Chondrocyte (in vitro differentiated cells): ENCODE measurements at places on chromosomes 6 and 20. TPM values are rescaled to one million over a fixed set of nuclear protein-coding genes. Genes with fewer than 3 reads are reported as not detected.
A peak's percentile ranks its signal among the peaks of the same experiment; 100 is the strongest.

DNA sequence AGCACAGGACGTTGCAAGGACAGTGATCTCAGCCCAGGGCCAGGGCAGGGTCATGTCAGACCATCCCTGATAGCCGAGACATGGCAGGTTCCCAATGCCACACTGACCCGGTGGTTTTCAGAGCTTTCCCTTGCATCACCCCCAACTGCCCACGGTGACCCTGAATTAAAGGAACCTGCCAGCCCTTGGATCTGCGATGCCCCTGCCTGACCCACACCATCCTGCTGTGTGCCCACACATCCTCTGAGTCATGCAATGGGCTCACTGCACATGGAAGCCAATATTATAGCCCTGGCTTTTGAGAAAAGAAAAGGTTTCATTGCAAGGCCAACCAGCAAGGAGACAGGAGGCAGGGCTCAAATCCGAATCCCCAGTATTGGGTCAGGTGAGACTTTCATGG lies 132.6 kb upstream of the CST7 start:
- DNase-seq: peak; percentile 35

GRCh38 chr6:124430740-124431318 lies 531.4 kb upstream of the RNF217 start:
- DNase-seq: no peak

Gene PLCB1
- total RNA-seq: 10.8 to 15.3 TPM (median 11.4 TPM) in 3 replicates

DNA sequence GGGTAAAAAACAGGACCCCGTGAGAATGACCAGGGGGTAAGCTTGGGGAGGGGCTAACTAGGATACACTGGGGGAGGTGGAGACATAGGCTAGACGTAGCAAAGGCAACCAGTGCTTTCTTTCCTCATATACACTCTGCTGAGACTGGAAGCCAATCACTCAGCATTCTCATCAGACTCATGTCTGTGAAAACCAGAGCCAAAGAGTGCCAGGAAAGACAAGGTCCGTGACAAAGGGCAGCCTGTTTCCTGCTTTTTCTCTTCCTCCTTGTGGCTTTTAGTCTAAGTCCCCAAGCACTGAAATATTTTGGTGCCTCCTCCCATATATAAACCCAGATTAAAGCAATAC lies 97.9 kb upstream of the NEDD9 start:
- DNase-seq: no peak

- DNase-seq: no peak
These were observed 471.8 kb upstream of the AGPAT4 start for GRCh38 chr6:161745594-161746141.

DNA sequence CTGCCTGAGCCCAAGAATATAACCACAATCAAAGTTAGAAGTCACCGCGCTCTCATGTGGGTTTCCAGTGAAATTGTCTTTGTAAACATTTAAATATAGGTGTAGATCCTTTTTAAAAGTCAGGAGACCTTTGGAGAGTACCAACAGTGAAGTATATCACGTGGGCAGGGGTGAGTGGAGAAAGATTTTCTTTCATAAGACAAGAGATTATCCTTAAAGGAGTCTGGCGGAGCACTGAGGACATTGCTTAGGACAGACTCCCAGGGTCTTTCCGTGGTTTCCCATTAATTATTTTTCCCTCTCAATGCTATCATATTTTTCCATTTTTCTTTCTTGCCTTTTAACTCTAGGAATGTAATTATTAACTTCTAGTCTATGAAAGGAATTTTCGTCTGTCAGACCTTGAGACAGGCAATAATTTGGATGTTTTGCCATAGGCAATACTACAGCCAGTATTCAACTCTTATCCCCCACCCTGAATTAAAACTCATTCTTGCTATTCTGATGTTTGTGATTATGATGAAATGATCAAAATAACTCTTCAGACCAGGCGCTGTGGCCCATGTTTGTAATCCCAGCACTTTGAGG lies 31.4 kb downstream of the DCBLD1 start:
- no peak for DNase-seq

Gene OR10C1
- not detected in 3 replicates for total RNA-seq

Gene OPRM1
- not detected in 3 replicates for total RNA-seq

Gene HEY2
- total RNA-seq: 17.6 to 43.0 TPM (median 41.2 TPM) in 3 replicates

DNA sequence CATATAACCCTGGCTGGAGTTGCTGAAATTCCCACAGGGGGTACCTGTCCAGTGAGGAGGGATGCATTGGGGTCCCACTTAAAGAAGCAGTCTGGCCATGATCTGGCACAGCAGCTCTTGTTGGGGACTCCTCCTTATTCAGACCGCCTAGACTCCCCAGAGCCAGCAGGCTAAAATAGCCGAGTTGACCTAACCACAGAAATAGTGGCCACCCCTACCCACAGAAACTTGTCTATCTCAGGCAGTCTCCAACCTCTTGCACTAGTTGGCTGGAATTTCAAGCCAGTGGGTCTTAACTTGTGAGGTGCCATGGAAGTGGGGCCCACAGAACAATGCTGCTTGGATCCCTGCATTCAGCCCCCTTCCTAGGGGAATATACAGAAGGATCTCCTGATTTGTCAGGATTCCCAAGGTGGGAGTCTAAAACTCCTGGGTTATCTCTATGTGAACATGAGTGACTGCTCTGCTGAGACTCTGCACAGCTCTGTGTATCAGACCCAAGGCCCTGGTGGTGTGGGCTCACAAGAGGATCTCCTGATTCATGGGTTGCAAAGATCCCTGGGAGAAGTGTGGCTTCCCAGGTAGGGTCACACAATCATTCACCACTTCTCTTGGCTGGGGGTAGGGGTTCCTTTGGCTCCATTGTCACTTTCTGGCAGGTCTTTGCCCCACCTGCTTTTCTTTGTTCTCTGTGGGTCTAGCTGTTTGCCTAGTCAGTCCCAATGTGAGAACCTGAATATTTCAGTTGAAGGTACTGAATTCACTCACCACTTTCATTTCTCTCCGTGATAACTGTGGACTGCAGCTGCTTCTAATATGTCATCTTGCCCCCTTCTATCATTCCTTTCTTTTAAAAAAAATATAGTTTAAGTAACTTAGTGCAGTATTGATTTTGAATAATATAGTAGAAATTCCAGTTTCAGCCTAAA lies 65.5 kb upstream of the CLVS2 start:
- no peak for DNase-seq

Gene ZKSCAN3
- total RNA-seq: 4.9 to 7.8 TPM (median 5.5 TPM) in 3 replicates

- DNase-seq: no peak
These were observed 8.7 kb downstream of the FNDC11 start for GRCh38 chr20:63562461-63563224.

DNA sequence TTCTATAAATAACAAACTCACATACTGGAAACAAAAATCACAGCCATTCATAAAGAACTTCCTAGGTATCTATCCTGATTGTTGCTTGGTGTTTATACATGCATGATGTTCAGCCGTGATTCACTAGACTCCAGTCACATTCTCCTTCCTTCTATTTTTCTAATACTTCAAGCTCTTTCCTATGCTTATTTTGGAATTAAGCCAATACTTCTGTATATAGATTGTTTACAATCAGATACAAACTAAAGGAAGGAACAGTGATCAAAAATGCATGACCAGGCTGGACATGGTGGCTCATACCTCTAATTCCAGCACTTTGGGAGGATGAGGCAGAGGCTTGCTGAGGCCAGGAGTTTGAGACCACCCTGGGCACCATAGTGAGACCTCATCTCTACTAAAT lies 377.5 kb upstream of the IRAK1BP1 start:
- DNase-seq: no peak

GRCh38 chr6:6058054-6058444 lies 51.3 kb upstream of the NRN1 start:
- DNase-seq: no peak

Gene TTBK1
- 0.07 TPM in 1 of 3 replicates, not detected in the others for total RNA-seq

GRCh38 chr20:19205981-19206396 lies 6.5 kb upstream of the SLC24A3 start:
- no peak for DNase-seq

Gene CRISP2
- total RNA-seq: not detected in 3 replicates

Gene CASS4
- 0.10 to 0.39 TPM in 2 of 3 replicates, not detected in the other for total RNA-seq

Gene EYS
- not detected in 3 replicates for total RNA-seq

GRCh38 chr20:44959638-44960102 lies 527 bp downstream of the TOMM34 start:
- DNase-seq: no peak

DNA sequence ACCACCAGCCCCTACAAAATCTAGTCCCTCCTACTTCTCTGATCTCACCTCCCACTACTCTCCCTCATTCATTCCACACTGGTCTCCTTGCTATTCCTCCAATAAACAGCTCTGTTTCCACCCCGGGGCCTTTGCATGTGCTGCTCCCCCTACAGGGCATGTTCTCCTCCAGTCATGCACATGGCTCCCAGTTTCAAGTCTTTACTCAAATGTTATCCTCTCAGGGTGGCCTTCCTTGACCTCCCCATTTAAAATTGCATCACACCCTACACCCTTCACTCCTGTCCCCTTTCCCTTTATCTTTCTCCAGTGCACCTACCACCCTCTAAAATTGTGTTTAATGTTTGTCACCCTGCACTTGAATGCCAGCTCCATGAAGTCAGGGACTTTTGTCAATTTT lies 174.5 kb downstream of the MRPL14 start:
- no peak for DNase-seq

GRCh38 chr20:3330046-3330741 lies 77.3 kb downstream of the DNAAF9 start:
- DNase-seq: no peak

Gene GRM4
- 0.26 to 0.92 TPM (median 0.27 TPM) in 3 replicates for total RNA-seq

Gene DNAH8
- 0.05 to 0.24 TPM (median 0.15 TPM) in 3 replicates for total RNA-seq

Gene TM9SF4
- 64.8 to 87.9 TPM (median 83.7 TPM) in 3 replicates for total RNA-seq

GRCh38 chr6:22579439-22579838 lies 10.1 kb downstream of the HDGFL1 start:
- DNase-seq: no peak

DNA sequence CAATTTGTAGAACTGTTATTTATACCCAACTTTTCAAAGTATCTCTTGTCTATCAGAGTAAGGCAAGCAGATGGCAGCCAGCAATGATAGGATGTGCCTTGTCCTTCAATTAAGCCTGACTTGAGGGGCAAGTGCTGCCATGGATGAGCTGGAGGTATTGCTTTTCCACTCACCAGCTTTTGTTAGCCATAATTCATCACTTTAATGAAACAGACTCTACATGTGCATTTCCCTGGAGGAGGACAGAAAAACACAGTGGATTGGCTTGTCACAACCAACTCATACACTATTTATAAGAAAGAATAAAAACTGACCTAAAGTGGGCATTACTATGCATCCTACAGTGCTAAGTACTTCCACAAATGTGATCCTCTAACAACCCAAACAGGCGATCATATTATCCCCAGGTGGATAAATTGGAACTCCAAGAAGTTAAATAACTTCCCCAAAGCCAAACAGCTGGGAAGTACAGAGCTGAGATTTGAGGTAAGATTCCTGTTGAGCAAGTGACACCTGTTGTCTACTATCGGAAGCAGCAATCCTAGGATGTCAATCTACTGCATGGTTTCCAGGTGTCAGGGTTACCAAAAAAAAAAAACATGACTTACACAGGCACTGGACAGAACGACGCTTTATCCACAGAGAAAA lies 73.9 kb upstream of the NRSN1 start:
- DNase-seq: no peak

GRCh38 chr6:151290877-151291721 lies 51.3 kb downstream of the AKAP12 start:
- DNase-seq: no peak

- DNase-seq: no peak
These were observed 77.6 kb downstream of the SAMD5 start for GRCh38 chr6:147586044-147586443.

DNA sequence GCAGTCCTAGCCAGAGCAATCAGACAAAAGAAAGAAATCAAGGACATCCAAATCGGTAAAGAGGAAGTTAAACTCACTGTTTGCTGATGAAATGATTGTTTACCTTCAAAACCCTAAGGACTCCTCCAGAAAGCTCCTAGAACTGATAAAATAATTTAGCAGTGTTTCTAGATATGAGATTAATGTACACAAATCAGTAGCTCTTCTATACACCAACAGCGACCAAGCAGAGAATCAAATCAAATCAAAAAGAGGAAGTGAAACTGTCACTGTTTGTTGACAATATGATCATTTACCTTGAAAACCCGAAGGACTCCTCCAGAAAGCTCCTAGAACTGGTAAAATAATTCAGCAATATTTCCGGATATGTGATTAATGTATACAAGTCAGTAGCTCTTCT lies 21.7 kb downstream of the SERPINB9 start:
- no peak for DNase-seq

- no peak for DNase-seq
These were observed 252.3 kb upstream of the KCNG1 start for GRCh38 chr20:51275181-51275580.

DNA sequence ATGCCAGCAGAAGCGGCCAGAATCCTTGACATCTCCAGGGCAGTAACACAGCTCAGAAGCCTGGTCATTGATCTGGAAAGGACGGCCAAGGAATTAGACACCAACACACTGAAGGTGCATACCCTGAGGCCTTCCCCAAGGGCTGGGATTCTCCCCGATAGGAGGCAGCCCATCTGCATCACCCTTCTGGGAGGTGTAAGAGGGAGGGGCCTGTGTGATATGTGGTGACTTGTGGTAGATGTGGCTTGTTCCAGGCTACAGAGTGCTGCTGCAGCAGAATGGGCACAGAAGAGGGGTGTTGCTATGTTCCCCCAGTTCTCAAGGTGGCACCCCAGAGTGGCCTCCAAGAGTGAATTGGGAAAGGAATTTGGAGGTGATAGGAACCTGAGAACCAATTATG lies 11.2 kb downstream of the TRIM40 start:
- no peak for DNase-seq

Gene CCN2
- total RNA-seq: 1,296 to 1,346 TPM (median 1,334 TPM) in 3 replicates

- no peak for DNase-seq
These were observed 53.3 kb downstream of the TRAM2 start for GRCh38 chr6:52523378-52524142.

Gene APCDD1L
- total RNA-seq: 20.7 to 26.3 TPM (median 22.5 TPM) in 3 replicates

Gene DYNLT2
- total RNA-seq: 0.64 to 1.4 TPM (median 0.85 TPM) in 3 replicates

DNA sequence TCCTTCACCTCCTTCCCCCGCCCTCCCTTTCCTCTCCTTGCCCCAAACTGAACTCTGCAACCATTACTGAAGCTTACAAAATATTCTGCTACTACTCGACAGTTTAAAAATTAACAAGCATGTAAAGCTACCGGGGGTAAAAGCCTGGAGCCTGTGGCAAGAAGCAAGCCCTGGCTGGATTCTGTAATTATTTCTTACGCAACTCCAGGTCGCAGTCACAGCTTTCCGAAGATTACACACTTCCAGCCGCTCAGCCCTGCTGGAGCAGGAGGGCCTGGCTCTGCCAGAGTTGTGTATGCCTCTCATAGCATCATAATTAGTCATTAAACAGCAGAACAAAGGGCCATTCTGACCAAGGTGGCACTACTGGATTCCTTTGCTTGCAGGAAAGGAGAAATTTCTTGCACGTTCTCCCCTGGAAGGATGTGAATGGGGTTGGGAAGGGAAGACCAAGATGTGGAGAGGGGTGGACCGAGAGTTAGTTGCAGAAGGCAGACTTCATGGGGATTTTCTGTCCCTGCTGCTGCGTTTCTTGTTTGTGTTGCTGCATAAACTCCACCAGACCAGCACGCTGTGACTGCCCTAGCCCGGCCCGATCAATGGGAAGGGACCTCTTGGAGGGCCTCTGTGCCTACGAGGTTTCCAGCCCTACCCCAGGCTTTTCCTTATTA lies 23.6 kb downstream of the FOXQ1 start:
- DNase-seq: no peak

DNA sequence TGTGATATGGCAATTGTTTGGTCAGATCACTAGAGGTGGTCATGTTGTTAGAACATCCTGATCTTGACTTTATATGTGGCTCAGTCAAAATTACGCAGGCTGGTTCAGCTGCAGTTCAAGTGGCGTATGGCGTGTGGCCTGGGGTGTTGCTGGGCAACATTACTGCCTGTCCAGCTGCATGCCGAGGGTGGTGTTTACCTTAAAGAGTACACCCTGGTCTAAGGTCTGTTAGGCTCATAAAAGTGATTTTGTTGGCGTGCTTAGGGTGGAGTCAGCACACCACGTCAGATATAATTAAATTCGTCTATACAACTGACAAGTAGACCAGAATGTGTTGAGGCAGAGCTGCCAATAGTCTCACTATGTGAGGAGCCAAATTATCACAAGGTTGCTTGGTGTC lies 55.6 kb upstream of the NEDD9 start:
- DNase-seq: no peak
